Spleen (tissue), 13 donors: ENCODE measurements at places on chromosomes 12 and 14. TPM values are rescaled to one million over a fixed set of nuclear protein-coding genes. Genes with fewer than 3 reads are reported as not detected.

CLEC4E gene
- 47.8 TPM for total RNA-seq

CEBPE gene
- total RNA-seq = 0.77 TPM

- no peak for DNase-seq
These were observed 337.4 kb upstream of the RGS6 start for GRCh38 chr14:71594821-71595220.

DNA sequence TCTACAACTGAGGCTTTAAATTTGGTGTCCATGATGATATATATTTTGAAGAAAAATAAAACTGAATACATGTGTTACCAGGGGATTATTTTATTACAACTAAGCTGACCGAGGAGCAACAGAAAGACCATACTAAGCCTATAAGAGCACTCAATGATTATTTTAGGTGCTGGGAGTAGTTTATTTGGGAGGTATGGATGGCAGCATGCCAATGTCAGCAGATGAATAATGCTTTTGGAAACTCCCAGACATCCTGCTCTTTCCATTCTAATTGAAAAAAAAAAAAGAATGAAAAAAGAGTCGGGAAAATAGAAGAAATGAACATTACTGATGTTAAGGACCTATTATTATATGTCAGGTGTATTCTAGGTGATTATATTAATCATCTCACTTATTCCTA lies 441.2 kb downstream of the BTG1 start:
- DNase-seq = no peak

DNA sequence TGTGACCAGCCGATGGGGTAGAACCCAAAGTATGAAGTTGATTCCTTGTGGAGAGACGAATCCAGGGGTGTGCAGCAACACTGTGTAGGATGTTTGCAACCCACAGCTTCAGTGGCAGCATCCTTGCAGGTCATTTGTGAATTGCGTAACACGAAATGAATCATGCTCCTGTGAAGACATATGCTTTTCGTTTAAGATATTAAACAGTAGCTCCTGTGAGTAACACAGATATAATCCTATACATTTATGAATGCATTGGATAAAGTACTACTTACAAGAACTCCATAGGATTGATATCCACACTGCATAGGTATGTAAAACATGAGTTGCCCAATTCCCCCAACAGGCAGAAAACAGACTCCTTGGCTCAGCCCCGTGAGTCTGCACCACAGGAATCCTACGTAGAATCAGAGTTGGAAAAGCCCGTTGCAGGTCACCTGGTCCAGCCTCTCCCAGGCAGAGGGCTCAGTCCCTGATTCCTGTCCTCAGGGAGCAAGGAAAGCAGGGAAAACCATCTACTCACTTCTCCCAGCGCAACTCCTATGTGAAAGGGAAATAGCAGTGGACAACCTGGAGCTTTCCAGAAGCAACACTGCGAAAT lies 75.8 kb downstream of the GPATCH2L start:
- no peak for DNase-seq

TAS2R31 gene
- 7.5 TPM for total RNA-seq

GRCh38 chr14:97726676-97727075 lies 929.5 kb downstream of the VRK1 start:
- no peak for DNase-seq

DNA sequence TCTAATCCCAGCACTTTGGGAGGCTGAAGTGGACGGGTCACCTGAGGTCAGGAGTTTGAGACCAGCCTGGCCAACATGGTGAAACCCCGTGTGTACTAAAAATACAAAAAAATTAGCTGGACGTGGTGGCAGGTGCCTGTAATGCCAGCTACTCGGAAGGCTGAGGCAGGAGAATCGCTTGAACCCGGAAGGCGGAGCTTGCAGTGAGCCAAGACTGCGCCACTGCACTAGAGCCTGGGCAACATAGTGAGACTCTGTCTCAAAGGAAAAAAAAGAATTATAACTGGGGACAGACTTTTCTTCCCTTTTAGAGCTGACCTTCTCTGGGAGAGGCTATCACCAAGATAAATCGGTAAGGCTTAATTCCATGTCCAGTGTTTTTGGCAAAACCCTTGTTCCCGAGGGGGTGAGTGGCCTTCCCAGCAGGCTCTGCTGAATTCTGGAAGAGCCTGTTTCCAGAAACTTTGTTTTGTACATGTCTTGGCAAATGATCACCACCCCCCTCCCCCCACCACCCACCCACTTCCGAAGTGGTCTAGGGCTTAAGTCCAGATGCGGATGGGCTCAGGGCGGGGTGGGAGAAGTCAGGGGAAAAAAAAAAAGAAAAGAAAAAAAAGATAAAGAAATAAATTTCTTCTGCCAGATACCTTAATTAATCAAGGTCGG lies 32.3 kb upstream of the DEGS2 start:
- DNase-seq = no peak

GRCh38 chr12:29996993-29997392 lies 213.3 kb upstream of the TMTC1 start:
- no peak for DNase-seq

DNA sequence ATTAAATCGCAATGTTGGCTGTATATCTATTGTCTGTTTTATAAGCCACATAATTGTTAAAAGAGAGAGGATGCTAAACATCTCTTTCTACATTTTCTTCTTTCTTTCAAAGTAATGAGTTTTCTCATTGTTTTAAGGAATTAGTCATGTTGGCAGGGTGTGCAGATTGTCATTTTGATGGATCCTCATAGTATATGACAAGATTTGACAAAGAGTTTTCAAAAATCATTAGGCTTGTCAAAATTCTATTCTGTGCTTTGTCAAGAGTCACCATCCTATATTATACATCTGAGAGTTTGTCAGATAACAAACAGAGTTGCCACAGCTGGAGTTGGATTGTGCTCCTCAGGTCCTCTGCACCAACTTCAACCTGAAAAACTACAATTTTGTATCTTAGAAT lies 35.4 kb upstream of the APPL2 start:
- DNase-seq = no peak

- DNase-seq = no peak
These were observed 13.6 kb downstream of the IFT81 start for GRCh38 chr12:110137786-110138185.

- no peak for DNase-seq
These were observed 83.4 kb downstream of the GTF2A1 start for GRCh38 chr14:81137316-81137715.

GRCh38 chr12:120666571-120667390 lies 20.2 kb upstream of the MLEC start:
- DNase-seq = no peak

- DNase-seq = no peak
These were observed 8.4 kb downstream of the KRT8 start for GRCh38 chr12:52896190-52897100.

CD63 gene
- total RNA-seq = 472 TPM

GRCh38 chr12:96197503-96198272 lies 3.5 kb downstream of the ELK3 start:
- no peak for DNase-seq

DNA sequence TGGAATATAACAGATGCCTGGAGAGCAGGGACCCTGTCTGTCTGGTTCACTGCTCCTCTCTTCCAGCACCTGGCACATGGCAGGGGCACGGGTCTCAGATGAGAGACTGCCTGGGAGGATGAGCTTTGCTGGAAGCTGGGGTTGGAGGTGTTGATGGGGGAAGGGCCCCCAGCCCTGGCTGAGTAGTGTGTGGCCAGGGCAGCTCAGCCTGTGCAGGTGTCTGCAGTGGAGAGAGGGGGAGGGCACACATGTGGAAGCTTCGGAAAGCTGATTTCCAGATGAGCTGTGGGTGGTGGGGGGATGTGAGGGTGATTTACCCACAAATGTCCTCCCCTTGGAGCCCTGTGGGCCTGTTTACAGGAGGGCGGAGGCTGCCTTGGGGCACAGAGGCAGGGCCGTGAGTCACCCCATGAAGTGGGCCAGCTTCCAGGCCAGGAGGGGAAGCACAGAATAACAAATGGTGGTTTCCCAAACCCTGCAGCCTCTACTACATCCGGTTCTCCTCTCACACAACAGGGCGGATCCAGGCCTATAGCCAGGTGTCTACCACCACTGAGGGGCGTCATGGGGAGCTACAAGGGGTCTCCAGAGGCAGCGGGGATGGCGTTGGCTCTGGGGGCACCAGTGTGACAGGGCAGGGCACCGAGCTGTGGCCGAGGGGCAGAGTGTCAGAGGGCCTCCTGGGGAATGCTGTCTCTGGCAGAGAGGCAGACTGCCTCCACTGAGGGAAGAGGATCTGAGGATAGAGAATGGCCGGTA lies 11.0 kb downstream of the KRT7 start:
- DNase-seq = peak; percentile 81

DNA sequence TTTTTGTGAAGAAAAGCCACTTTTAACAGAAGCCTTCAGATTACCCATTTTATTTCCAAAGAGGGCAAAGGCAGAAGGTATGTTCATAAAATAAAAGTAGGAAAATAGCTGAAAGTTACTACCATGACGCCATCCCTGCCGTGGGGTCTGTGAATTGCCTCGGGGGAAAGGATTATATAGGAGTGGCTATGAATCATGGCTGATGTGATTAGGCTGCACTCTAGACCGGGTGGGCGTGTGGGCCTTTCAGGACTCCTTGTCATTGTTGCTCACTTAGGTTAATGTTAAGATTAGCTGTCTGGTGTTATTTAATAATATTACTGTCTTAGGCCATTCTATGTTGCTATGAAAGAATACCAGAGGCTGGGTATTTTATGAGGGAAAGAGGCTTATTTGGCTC lies 195.5 kb downstream of the EGLN3 start:
- no peak for DNase-seq
